ENCODE measurements at places on chromosomes 2 and 18. TPM values are rescaled to one million over a fixed set of nuclear protein-coding genes. Genes with fewer than 3 reads are reported as not detected.

GRCh38 chr2:14896330-14897030 lies 264.0 kb downstream of the LRATD1 start:
- no peak for DNase-seq

DNA sequence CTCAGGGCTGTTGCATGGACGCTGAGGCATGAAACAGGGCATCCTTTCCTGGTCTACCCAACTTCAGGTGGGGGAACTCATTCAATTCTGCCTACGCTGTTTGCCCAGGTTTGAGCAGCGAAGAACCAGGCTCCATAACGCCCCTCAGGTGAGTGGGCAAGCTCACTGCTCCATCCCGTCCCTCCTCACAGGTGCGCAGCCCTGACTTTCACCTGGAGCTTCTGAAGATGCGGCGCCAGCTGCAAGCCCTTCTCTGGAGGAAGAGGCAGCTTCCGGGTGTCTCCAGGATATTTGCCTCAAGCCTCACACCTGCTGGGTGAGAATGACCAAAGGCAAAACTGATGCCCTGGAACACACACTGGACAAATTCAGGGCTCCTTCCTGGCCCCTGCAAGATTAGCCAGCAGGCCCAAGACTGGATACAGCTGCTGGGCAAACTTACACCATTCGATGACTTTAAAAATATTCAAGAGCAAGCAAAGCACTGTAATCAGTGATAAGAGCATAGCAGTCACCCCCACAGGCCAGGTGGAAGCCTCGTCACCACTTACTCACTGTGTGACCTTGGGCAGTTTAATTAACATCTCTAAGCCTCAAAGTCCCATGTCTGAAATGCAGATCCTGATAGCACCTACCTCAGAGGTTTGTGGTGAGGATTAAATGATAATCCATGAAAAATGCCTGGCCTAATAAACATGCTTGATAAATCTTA lies 97.7 kb downstream of the GYPC start:
- no peak for DNase-seq

GRCh38 chr2:68387408-68388350 lies 22.6 kb downstream of the PLEK start:
- no peak for DNase-seq

GRCh38 chr2:1641523-1641922 lies 102.8 kb downstream of the PXDN start:
- no peak for DNase-seq

- DNase-seq, result no peak
Measured at GRCh38 chr2:111250448-111251030, 129.8 kb downstream of the BCL2L11 start.

- no peak for DNase-seq
Measured at GRCh38 chr2:180728928-180729559, 251.4 kb upstream of the UBE2E3 start.

The ANKRD29 gene
- 2.9 TPM for total RNA-seq

DNA sequence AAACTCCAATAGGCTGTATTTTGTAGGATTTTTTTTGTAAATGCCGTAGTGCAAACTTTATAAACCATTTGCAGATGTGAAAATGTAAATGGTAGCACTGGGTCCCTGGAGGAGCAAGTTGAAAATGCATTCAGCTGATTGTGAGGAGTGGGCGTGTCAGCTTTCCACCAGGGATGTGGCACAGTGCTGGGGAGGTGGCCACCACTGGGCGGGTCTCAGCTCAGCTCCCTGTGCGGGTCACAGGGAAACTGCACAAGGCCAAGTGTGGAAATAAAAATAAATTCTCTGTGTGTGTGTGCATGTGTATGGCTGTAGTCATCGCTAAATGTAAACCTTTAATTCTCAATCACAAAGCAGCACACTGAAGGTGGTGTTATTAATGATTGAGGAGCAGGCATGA lies 137.2 kb upstream of the PXDN start:
- no peak for DNase-seq

The FAM161A gene
- 2.7 TPM for total RNA-seq

DNA sequence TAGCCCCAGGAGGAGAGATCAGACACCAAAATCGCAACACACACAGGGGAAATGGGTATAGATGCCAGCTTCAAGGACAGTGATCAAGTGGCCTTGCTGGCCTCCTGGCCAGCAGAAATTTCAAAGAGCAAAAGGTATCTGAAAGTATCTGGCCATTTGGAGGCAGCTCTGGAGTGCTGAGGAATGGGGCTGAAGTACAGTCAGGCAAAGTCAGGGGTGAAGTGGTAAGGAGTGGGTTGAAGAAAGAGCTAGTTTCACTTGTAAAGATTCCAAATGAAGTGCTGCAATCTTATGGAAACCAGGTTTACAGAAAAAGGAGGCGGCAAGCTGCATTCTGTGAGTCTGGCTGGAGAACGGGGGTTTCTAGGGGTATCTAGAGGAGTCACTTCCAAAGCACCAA lies 19.2 kb upstream of the PCBP1 start:
- DNase-seq, result no peak

DNA sequence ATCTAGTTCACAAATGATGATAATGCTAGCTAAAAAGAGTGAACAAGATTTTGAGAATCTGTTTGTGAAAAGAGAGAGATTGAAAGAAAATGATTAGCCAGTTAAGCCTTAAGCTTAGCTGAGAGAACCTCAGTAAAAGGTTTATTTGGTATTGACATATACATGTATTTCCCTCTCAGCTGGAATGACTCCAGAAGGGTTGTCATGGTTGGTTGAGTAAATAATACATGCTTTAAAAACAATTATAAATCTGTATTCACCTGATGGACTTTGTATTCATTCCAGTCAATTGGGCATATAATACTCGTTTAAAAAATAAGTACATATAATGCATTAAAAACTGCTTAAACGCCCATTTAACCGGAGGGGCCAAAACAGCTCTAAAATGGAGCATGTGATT lies 181.4 kb downstream of the GRB14 start:
- no peak for DNase-seq

Measured in esophagus squamous epithelium (tissue), 5 donors.